ENCODE measurements at places on chromosomes 3 and 15. TPM values are rescaled to one million over a fixed set of nuclear protein-coding genes. Genes with fewer than 3 reads are reported as not detected.

CNTN6 gene
- total RNA-seq: not detected

SERINC4 gene
- 0.16 TPM for total RNA-seq

DAPK2 gene
- total RNA-seq: 2.3 TPM

TGM4 gene
- total RNA-seq: not detected

DNA sequence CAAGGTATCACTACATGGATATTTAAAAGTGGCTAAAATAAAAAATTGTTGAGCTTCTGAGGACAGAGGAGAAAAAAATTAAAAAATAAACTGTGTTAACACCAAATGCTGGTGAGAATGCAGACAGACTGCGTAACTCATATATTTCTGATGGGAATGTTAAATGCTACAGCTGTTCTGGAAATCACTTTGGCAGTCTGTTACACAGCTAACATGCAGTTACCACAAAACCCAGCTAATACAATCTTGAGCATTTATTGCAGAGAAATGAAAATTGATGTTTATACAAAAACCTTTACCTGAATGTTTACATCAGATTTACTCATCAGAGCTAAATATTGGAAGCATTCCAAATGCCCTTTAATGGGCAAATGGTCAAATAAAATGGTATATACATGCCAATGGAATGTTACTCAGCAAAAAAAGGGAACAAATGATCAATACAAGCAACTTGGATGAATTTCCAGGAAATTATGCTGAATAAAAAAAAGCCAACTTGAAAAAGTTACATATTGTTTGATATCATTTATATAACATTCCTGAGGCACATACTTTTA is 24.6 kb downstream of the MNS1 start:
- no peaks in the 10 kb centered on the region for H3K4me1 ChIP-seq
- H3K36me3 ChIP-seq: peaks cover 59% of the 10 kb centered on the region
- H3K4me3 ChIP-seq: no peak overlapping the region
- peaks cover 11% of the 10 kb centered on the region for H3K27me3 ChIP-seq
- H3K27ac ChIP-seq: no peak overlapping the region

- H3K36me3 ChIP-seq: no peaks in the 10 kb centered on the region
- DNase-seq: no peak
- no peak overlapping the region for H3K27ac ChIP-seq
- peaks cover 22% of the 10 kb centered on the region for H3K4me1 ChIP-seq
- no peak overlapping the region for H3K4me3 ChIP-seq
Measured at GRCh38 chr3:4507024-4507596, 14.0 kb downstream of the ITPR1 start.

DNA sequence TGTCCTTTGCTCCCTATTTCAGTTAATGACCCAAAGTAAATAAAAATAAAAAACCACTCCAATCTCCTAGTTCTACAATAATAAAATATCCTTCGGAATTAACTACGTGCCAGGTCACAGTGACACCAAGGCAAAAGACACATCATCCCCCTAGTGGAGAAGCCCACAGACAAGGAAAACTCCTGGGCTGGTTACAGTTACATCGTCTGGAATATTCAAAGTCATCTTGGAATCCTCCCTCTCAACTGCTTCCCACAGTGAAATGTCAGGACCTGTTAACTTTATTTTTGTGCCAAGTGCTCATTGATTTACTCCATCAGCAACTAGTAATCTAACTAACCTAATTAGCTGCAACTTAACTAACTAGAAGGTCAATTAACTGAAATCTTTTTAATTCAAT is 349.3 kb downstream of the MAGI1 start:
- H3K36me3 ChIP-seq: no peaks in the 10 kb centered on the region
- no peaks in the 10 kb centered on the region for H3K27me3 ChIP-seq
- DNase-seq: no peak
- no peak overlapping the region for H3K27ac ChIP-seq
- peaks cover 8% of the 10 kb centered on the region for H3K4me1 ChIP-seq

DNA sequence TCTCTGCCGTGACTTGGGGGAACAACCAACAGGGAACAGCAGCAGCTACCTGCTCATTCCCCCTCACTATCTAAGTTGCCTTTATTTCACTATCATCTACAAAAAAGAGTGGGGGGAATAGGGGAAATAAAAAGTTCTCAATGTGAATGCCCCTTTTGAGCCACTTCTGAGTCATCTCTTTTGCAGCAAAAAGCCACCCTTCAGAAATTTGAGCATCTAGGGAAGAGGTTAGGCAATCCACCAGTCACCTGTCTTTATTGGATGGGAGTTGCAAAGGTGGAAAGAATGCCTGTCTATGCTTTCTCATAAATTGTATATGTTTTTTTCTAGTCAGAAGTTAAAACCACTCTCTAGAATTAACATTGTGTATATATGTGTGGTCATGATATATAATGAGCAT is 41.1 kb downstream of the GPD1L start:
- H3K36me3 ChIP-seq: no peaks in the 10 kb centered on the region
- H3K27ac ChIP-seq: no peak overlapping the region
- no peak for DNase-seq
- H3K4me1 ChIP-seq: peaks cover 25% of the 10 kb centered on the region
- peaks cover 23% of the 10 kb centered on the region for H3K27me3 ChIP-seq
- no peak overlapping the region for H3K4me3 ChIP-seq

DNA sequence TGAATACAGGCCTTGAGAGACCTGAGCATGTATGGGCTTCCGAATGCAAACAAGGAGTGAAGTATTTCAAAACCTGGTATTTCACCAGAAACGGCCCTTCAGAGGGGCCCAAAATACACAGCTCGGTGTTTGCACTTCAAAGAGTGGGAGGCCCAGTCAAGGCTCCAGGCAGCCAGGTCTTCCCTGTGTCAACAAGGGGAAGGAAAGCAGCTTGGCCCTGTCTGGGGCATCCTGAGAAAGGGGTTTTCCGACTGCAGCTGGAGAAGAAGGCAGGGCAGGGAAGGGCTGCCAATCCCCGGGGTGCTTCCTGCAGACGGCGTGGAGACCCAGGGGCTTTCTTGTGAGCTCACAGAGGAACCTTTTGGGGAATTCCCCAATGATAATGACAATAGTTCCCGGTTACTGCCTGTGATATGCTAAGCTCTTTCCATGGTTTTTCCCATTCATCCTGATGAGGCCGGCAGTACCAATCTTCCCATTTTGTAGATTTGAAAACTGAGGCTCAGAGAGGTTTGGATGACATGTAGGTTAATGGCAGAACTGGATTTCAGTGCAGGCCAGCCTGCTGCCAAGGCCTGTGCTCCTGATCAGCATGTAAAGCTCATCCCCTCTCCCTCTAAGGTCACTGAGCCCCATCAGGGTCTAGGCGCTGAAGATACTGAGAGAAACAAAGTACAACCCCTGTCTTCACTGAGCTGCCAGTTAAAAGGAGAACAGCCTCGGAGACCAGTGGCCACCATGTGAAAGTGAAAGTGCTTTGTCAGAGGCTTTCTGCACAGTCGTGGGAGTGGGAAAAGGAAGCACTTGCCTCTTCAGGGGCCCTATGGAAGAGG is 43.0 kb upstream of the TLE3 start:
- H3K4me1 ChIP-seq: peaks cover 50% of the 10 kb centered on the region
- DNase-seq: peak; percentile 64
- H3K36me3 ChIP-seq: no peaks in the 10 kb centered on the region
- peaks cover 16% of the 10 kb centered on the region for H3K27me3 ChIP-seq
- no peak overlapping the region for H3K4me3 ChIP-seq

GRCh38 chr3:49346797-49347251 is 7.0 kb upstream of the USP4 start:
- H3K36me3 ChIP-seq: no peaks in the 10 kb centered on the region
- H3K27me3 ChIP-seq: no peaks in the 10 kb centered on the region
- DNase-seq: no peak
- peaks cover 2% of the 10 kb centered on the region for H3K4me1 ChIP-seq

DNA sequence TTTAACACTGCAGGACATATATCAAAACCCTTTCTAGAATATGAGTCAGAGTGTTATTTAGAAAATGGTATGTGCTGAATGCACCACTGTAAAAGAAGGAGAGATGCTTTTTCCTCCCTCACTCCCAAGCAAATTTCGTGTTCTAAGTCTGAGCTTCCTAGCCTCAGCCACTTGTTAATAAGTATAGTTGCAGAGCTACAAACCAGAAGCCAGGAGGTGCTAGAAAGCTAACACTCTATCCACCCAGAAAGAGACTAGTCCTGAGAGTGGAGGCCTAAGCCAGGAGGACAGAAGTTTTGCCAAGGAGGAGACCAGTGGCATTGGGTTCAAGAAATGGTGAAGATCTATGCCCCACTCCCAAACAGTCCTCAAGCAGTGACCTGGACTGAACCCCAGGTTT is 40.5 kb upstream of the GYG1 start:
- no peak overlapping the region for H3K27ac ChIP-seq
- no peak overlapping the region for H3K4me3 ChIP-seq
- no peak for DNase-seq
- peaks cover 7% of the 10 kb centered on the region for H3K4me1 ChIP-seq
- H3K36me3 ChIP-seq: no peaks in the 10 kb centered on the region
- H3K27me3 ChIP-seq: no peaks in the 10 kb centered on the region

- peak overlapping the region; percentile 82 for H3K27ac ChIP-seq
- no peaks in the 10 kb centered on the region for H3K27me3 ChIP-seq
- DNase-seq: no peak
- peaks cover 29% of the 10 kb centered on the region for H3K4me1 ChIP-seq
- H3K4me3 ChIP-seq: no peak overlapping the region
Measured at GRCh38 chr3:65493371-65493882, 545.3 kb downstream of the MAGI1 start.

DNA sequence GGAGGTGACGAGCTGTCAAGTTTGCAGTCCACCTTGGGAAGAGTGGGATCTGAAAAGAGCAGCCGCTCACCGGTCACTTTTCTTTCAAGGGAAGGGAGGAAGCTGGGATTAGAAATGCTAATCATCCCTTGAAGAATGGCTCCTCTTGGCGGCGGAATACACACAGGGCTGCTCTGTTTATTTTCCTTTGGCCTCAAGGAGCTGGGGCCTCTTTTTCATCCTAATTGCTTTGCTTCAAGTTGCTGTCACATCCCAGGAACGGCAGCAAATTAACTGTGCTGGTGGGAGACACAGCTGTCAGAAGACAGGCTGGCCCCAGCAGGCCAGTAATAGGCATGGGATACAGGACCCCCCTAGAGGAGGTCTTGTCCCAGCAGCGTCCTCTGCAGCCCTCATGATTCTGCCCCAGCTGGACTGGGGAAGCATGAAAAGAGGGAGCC is 6.7 kb downstream of the KBTBD13 start:
- peak overlapping the region; percentile 83 for H3K27ac ChIP-seq
- H3K4me3 ChIP-seq: peak overlapping the region; percentile 52

GRCh38 chr3:132283916-132284405 is 33.2 kb upstream of the ACP3 start:
- no peak for DNase-seq
- peaks cover 39% of the 10 kb centered on the region for H3K4me1 ChIP-seq
- no peak overlapping the region for H3K4me3 ChIP-seq
